Fibroblast of skin of right quadriceps (primary cell): ENCODE measurements at places on chromosomes 3 and 15.

GRCh38 chr15:78509726-78510312 is 2.4 kb downstream of the HYKK start:
- DNase-seq: no peak

DNA sequence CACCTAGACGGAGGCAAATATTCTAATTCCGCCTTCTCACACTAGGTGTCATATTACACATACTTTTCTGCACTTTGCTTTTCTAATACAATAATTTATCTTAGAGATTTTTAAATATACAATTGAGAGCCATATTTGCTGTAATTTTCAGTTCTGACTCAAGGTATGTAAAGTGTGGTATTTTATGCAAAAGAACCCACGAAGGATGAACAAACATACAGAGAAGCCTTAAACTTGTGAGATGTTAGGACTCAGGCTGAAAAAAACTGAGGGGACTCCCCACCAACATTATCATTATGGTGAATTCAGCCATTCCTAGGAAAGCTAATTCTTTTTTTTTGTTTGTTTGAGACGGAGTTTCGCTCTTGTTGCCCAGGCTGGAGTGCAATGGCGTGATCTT is 9.6 kb downstream of the ZBTB11 start:
- no peak for DNase-seq

DNA sequence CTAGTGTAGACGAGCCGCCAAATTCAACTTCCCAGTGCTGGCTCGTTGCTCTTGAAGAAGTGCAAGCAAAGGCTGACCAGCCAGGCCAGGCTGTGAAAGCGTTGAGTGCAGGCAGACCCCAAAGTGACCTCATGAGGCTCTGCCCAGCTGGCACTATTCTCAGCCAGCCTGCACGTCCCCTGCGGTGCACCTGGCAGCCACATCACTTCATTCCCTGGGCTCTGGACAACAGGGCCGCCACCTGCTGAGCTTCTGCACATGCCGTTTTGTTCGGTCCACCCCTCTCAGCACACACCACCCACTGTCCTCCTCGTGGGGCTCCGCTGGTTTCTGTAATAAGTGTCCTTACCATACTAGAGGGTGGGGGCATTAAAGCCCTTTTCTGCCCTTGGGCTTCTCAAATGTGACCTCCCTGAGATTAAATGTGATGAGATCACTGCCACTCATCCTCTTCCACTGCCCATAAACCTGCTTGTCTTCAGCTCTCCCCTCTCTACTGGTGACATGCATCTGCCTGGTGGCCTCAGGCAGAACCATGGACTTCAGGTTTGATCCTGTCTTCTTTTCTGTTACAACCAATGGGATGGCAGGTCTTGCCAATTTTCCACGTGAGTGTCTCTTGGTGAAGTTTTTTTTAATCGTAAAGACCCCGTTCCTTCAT is 6.1 kb downstream of the RASGRF1 start:
- DNase-seq: no peak

GRCh38 chr15:67976506-67977073 is 77.5 kb upstream of the PIAS1 start:
- peak; percentile 23 for DNase-seq

DNA sequence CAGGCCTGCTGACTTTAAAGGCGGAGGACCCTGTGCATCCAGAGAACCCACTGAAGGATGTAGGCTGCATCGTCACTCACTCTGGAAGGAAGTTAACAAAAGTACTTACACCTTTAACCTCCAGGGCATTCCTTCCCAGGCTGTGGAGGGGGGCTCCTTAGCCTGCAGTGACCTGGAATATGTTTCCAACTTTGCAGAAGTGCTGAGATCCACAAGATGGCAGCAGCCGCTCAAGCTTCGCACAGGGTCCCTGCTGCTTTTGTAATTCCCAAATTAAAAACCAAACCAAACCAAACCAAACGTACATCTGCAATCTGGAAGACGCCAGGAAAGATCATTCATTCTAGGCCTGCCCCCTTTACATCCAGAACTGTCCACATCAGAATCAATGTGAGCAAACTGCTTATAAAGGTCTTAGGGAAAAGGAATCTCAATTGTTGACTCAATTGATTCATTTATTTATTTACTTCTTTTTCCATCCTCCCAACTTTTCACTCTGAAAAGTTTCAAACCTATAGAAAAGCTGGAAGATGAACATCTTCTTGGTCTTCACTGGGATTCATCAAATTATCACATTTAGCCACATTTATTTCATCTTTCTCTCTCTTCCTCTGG is 70.5 kb upstream of the KLHL25 start:
- peak; percentile 34 for DNase-seq

GRCh38 chr3:115843206-115843605 is 219.9 kb downstream of the GAP43 start:
- DNase-seq: no peak

DNA sequence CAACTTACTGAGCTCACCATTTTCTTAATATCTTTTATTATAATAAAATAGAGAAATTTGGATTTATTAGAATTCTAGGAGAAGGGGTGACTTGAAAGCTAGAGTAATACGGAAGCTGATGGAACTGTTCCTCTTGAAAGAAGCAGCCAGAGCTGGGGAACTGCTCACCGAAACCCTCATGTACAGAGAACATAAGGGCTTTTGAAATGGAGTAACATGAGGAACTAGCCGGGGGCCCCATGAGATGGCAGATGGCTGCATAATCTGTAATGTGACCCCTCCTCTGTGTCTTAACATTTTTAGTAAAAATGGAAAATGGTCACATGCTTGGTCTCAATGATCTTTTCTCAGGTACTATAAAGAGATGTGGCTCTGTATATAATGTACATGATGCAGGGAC is 15.7 kb upstream of the DYNC1LI1 start:
- no peak for DNase-seq

DNA sequence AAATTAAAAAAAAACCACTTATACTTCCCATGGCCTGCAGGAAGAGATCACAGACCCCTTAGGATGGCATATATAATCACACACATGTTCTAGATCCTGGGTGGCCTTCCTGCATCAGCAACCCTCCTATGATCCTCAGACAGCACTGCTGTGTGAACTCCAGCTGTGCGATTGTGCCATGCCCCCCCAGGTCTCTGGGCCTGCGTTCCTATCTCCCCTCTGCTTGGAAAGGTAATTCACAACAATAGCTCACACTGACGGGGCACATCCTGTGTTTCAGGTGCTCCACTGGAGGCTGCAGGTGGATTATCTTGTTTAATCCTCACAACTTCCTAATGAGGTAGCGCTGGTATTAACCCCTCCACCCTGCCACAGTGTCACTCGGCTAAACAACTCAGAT is 71.2 kb upstream of the GLCE start:
- DNase-seq: no peak
